ENCODE measurements at places on chromosomes 3 and 15. TPM values are rescaled to one million over a fixed set of nuclear protein-coding genes. Genes with fewer than 3 reads are reported as not detected.

Gene PYGO1
- 10.6 TPM for total RNA-seq

Gene CPEB1
- total RNA-seq: 35.2 TPM

Gene C2CD4B
- total RNA-seq: 0.25 TPM

Gene SCAANT1
- not detected for total RNA-seq

Gene HYAL1
- total RNA-seq: 0.66 TPM

Gene PIF1
- 28.8 TPM for total RNA-seq
